ENCODE measurements at places on chromosomes 3 and 15. TPM values are rescaled to one million over a fixed set of nuclear protein-coding genes. Genes with fewer than 3 reads are reported as not detected.

The CFAP100 gene
- not detected for total RNA-seq

The NECTIN3 gene
- total RNA-seq: 76.3 TPM

The ABHD6 gene
- total RNA-seq: 6.8 TPM

The CNTN4 gene
- total RNA-seq: 0.33 TPM

The NMNAT3 gene
- total RNA-seq: 0.76 TPM

All from vein endothelial cell (primary cell).